ENCODE measurements at places on chromosomes 4 and X. TPM values are rescaled to one million over a fixed set of nuclear protein-coding genes. Genes with fewer than 3 reads are reported as not detected.

PNMA5 gene
- total RNA-seq, result 0.23 TPM

HSFX4 gene
- total RNA-seq, result not detected

HOPX gene
- total RNA-seq, result 206 TPM

TRPC5OS gene
- not detected for total RNA-seq

PLAC1 gene
- total RNA-seq, result not detected

FAM9B gene
- not detected for total RNA-seq

GLRA2 gene
- total RNA-seq, result not detected

DGAT2L6 gene
- total RNA-seq, result not detected

UGT2B7 gene
- not detected for total RNA-seq

ENPP6 gene
- total RNA-seq, result 3.6 TPM

ANXA3 gene
- total RNA-seq, result 0.38 TPM

PAK3 gene
- total RNA-seq, result 2.0 TPM

DDX53 gene
- not detected for total RNA-seq

TAF9B gene
- 18.0 TPM for total RNA-seq

ABCD1 gene
- total RNA-seq, result 16.5 TPM

WDR17 gene
- 0.78 TPM for total RNA-seq

SSX2B gene
- total RNA-seq, result not detected

LRCH2 gene
- total RNA-seq, result not detected

SCML2 gene
- total RNA-seq, result 2.5 TPM

MXRA5 gene
- not detected for total RNA-seq

MND1 gene
- 21.7 TPM for total RNA-seq

CASP6 gene
- 32.4 TPM for total RNA-seq

KIT gene
- 0.65 TPM for total RNA-seq

GAGE1 gene
- not detected for total RNA-seq

MTTP gene
- 0.30 TPM for total RNA-seq

F8A3 gene
- 0.50 TPM for total RNA-seq

SHROOM4 gene
- total RNA-seq, result not detected

ALB gene
- not detected for total RNA-seq

ATOH1 gene
- not detected for total RNA-seq

SHROOM3 gene
- total RNA-seq, result not detected

TRIM60 gene
- not detected for total RNA-seq

IL1RAPL1 gene
- total RNA-seq, result not detected

CDKN2AIP gene
- total RNA-seq, result 30.5 TPM

HEPH gene
- total RNA-seq, result not detected

DCX gene
- total RNA-seq, result not detected

NPFFR2 gene
- not detected for total RNA-seq

FLNA gene
- 1,579 TPM for total RNA-seq

HAUS3 gene
- total RNA-seq, result 27.4 TPM

CPZ gene
- 0.48 TPM for total RNA-seq

FHIP1A gene
- 0.18 TPM for total RNA-seq

TMEM47 gene
- total RNA-seq, result not detected

PRR32 gene
- not detected for total RNA-seq

HPSE gene
- 32.7 TPM for total RNA-seq

CXCL1 gene
- not detected for total RNA-seq

ZMYM3 gene
- 22.2 TPM for total RNA-seq

FAM184B gene
- total RNA-seq, result not detected

SPIN4 gene
- total RNA-seq, result 10.5 TPM

SMIM43 gene
- not detected for total RNA-seq

CXorf49 gene
- total RNA-seq, result not detected
